ENCODE measurements at places on chromosomes 12 and 14.

- DNase-seq = no peak
Observed at GRCh38 chr12:8676651-8677050, 14.0 kb upstream of the MFAP5 start.

- DNase-seq = no peak
Observed at GRCh38 chr12:56374726-56375597, 12.3 kb upstream of the APOF start.

- peak; percentile 45 for DNase-seq
Observed at GRCh38 chr12:56258068-56258819, at the start of gene ANKRD52. TSS of gene ANKRD52 (minus strand) at chr12:56258384. CDS start at chr12:56258269, 115 bp downstream.

GRCh38 chr14:44759277-44759676 is 202.5 kb downstream of the KLHL28 start:
- no peak for DNase-seq

- DNase-seq = no peak
Observed at GRCh38 chr12:64311877-64312276, 78.7 kb downstream of the C12orf56 start.

GRCh38 chr14:104443391-104444158 is 136.0 kb upstream of the C14orf180 start:
- DNase-seq = no peak

DNA sequence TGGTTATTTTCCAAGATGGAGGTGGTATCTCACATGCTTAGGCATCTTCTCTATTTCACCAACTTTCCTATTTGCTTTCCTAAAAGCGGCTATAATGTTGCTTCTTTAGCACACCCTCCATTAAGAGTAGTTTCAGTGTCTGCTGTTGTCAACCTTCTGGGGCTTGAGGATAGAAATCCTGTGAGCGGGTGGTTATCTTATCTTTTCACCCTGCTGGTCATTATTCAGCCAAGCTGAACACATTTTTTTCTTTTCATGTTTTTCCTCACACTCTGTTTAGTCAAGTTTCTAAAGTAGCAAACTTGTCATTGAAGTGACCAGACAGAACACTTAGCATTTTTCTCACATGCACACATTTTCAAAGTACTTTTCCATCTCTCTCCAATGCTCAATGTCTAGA is 104.5 kb downstream of the SLC8A3 start:
- no peak for DNase-seq

DNA sequence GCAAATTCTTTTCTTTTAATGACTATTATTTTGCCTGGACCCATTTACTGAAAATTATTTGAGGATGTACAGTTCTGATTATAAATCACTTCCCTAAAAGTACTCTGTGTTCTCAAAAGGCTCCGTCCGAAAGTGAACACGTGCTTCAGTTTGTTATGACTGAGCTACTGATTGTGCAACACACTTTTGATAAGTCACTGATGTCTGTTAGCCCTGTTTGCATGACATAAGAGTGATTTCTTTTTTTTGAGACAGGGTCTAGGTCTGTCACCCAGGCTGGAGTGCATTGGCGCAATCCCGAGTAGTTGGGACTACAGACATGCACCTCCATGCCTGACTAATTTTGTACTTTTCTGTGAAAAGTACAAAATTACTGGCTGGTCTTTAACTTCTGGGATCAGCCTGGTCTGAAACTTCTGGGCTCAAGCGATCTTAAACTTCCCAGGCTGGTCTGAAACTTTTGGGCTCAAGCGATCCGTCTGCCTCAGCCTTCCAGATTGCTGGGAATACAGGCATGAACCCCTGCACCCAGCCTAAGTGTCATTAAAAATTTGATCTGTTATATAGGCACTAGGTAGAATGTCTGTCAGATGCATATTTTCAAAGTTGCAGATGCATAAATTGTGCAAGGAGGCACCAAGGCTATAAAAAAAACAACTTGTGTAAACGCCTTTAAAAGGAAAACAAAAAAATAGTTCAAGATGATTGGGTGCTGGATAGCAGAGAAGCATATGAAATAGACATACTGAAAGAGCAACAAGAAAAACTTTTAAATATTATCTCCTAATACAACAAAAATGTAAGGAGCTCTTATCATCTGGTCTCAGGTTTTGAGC is 111.5 kb downstream of the SRGAP1 start:
- DNase-seq = no peak

DNA sequence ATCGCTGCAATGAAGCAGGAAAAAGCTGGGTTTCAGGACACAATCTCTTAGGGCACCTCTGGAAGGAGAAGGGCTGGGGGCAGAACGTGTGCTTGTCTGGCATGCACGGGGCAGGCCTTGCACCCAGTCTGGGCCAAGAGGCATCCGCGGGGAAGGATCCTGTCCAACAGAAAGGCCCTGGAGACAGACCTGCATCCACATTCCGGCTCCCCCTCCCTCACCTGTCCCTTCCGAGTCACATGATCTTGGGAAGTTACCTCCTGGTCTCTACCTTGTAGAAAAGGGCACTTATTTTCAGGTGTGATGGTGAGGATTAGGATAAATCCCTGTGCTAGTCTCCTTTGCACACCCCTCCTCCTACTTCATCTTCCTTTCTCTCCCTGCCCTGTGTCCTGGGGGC is 25.4 kb downstream of the CLMN start:
- DNase-seq = no peak

DNA sequence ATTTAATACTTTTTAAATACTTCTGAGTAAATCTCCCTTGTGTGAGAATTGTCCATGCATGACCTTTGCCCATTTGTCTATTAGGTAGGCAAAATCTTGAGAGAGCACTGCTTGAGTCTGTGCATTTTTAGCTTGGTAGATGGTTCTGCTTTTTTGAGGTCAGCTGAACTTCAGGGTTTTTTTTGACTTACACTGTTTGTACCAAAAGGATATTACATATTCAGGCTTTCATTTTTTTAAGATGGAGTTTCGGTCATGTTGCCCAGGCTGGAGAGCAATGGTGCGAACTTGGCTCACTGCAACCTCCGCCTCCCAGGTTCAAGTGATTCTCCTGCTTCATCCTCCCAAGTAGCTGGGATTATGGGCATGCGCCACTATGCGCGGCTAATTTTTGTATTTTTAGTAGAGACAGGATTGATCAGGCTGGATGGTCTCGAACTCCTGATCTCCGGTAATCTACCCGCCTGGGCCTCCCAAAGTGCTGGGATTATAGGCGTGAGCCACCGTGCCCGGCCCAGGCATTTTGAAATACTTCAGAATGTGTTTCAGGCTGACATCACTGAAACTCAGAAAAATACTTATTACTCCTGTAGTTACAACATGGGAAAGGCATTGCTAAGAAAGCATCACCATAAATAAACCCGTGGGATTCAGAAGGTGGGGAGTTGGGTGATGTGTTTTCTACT is 11.1 kb downstream of the RASSF3 start:
- DNase-seq = no peak

DNA sequence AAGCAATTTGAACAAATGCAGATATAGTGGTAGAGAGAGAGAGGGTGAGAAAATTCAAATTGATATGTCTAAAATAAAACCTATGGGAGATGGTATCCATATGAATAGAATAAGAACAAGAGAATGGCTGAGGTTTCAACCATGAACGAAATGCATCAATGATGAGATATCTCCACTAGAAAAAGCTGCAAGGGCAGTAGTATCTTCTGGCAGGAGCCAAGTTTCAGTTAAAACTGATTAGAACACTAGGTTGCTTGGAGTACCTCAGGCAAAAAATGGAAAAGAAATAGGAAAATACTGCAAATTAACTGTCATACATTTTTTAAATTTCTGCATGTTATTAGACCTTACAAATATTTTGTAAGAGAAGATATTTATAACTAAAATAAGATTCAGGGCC is 151.3 kb downstream of the ANKS1B start:
- DNase-seq = no peak

GRCh38 chr14:101460521-101460920 is 100.8 kb upstream of the DIO3 start:
- no peak for DNase-seq

DNA sequence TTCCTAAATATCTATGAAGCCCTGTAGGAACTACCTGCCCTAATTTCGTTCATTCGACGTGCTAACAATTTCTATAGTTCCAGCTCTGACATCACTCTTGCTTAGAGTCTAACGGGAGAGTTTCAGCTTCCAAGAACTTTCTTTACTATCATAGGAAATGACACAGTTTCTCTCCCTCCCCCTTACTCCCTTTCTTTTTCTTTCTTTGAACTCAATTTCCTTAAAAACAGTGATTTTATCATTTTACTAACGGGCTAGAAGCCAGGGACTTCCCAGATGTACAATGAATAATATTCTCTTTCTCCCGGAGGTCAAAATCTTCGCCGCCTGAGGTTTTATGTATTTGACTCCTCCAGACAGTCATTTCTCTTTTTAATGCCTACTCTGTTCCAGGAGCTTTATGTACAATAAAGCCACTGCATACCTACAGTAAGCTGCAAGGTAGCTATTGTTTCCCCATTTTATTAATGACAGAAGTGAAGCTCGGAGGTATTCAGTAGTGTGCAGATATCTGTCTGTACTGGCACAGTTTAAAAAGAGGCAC is 15.7 kb downstream of the SMCO2 start:
- DNase-seq = no peak

DNA sequence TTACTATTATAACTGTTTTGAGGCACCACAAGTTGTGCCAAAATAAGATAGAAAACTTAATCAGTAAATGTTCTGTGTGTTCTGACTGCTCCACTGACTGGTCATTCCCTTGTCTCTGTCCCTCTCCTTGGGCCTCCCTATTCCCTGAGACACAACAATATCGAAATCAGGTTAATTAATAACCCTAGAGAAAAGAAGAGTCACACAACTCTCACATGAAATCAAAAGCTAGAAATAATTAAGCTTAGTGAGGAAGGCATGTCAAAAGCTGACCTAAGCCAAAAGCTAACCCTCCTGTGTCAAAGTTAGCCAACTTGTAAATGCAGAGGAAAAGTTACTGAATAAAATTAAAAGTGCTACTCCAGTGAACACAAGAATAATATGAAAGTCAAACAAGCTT is 53.8 kb upstream of the CCDC196 start:
- DNase-seq = no peak

- DNase-seq = no peak
Observed at GRCh38 chr14:75489480-75489837, 32.8 kb upstream of the BATF start.

DNA sequence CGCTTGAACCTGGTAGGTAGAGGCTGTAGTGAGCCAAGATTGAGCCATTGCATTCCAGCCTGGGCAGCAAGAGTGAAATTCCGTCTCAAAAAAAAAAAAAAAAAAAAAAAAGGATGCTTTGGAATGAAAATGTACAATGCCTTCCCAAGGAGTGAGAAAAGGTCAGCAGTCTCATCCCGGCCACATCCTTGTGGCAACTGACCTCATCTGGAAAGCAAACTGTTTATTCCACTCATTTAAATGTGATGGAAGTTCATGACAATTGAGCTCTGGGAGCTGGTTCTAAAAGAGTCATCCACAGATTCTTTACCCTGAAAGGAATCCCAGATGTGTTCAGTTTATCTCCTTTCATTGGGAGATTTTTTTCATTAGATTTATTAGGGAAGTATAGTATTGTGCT is 19.4 kb upstream of the LIMA1 start:
- no peak for DNase-seq

DNA sequence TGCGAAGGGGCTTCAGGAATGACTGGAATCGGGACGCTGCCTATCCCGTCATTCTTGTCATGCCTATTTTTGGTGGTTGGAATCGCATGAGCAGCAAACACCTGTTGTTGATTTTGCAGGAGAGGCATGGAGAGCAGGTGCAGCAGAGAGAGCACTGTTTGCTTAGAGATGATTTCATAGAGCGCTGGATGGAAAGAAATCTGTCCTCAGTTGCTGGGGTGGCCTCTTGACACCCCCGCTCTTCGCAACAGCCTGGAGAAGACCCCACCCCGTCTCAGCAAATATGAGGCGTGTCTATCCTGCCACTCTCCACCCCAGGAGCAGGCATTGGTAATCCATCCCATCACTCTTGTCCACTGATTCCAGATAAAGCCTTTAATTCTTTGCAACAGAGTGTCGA is 19.3 kb upstream of the NCOR2 start:
- DNase-seq = no peak

DNA sequence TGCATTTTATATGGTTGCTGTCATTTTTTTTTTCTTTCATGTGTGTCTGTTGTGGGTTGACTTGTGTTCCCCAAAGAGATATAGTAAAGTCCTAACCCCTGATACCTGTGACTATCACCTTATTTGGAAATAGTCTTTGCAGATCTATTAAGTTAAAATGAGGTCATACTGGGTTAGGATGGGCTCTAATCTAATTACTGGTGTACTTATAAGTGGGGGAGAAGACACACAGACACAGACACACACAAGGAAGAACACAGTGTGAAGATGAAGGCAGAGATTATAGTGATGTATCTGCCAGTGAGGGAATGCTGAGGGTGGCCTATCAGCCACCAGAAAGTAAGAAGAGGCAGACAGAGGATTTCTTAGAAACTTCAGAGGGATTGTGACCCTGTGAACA is 318.4 kb upstream of the ATP2B1 start:
- no peak for DNase-seq

DNA sequence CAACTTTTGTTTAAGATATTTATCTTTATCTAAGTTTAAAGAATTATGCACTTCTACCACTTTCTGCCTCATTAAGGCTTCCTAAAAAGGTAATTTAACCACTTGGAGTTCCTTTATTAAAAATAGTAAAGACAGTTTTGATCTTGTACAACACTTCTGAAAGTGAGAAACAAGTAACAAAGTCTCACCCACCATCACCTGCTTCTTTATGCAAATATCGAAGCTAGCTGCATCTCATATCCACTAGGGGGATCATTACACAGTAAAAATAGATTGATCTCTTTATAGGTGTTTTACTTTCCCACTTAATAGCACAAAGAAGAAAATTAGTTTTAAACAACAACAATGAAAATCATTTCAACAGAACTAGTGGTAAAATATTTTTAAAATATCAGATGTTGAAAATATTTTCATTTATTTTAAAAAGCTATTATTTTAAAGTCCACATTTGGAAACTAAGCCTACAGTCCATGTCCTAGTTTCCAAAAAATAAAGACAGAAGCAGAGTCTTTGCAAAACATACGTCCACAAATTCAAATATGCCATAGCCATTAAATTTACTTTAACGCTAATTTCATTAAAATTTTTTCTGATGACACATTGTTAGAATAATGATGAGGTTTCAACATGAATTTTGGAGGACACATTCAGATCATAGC is 160.0 kb upstream of the SOX5 start:
- DNase-seq = no peak

DNA sequence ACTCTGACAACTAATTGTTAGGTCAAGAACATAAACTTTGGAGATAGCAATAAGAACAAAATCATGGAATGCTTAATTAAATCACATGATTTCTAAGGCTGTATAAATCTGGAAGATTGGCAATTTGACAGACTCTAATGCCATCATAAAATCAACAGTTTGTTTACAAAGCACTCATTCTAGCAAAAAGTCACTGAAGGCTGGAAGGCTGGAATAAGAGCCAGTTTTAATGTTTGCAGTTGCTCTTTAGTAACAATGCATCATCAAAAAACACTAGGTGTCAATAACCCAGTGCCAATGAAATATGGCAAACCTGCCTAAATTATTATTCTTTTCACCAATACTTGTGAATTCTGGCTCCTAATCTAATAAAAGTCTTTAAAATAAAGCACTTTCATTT is 65.0 kb downstream of the NUMB start:
- no peak for DNase-seq

- no peak for DNase-seq
Observed at GRCh38 chr14:77372304-77372841, 4.5 kb downstream of the TMED8 start.
